Naive thymus-derived CD8-positive, alpha-beta T cell (primary cell): ENCODE measurements at places on chromosomes 4 and X.

DNA sequence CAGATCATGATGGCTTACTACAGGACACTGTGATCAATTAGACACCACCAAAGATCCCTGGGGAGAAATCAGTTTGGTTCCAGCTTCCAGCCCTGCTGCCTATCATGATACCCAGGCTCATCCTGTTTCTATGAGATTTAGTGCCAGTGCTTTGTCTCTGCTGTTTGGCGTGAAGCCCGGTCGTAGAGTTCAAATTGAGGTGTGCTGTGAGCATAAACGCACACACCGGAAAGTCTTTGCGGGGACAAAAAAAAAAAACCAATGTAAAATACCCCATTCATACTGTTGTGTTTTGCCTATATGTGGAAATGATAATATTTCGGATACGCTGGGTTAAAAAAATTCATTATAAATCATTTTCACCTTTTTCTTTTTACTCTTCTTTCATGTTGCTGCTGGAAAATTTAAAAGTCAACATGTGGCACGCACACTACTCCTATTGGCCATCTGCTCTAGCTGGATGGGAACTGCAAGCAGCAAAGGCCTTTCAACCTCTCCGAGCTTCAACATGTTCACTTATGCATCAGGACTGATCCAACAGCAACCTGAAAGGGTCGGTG lies 607 bp upstream of the DKC1 start:
- peaks cover 17% of the 10 kb centered on the region for H3K4me1 ChIP-seq
- H3K27ac ChIP-seq: peak overlapping the region; percentile 95
- DNase-seq: peak; percentile 5
- no peaks in the 10 kb centered on the region for H3K27me3 ChIP-seq
- peak overlapping the region; percentile 92 for H3K4me3 ChIP-seq

DNA sequence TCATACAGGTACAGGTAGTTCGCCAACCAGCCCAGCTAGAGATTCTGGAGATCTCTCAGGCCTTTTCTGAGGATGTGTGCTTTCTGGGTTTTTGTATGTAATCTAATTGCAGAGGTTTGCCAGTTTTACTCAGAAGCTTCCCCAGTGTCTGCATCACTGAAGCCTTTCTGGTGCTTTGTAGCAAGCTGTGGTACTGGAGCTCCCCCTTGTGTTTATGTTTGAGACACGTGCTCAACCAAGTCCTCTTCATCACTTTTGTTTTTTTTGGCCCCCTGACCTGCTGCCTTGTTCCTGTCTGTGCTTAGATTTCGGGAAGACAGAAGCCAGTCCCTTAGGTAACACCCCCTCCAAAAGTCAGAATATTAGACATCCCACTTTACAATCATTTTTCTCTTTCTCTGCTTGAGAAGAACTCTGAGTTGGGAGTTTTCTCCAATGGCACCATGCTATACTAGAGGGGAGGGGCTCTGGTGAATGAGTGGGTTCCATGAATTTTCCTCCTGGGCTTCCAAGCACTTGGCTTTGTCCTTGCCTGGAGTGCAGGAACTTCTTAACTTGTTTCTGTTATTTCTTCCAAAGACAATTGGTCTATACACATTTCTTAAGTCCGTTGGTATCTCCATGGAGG lies 128.4 kb upstream of the TBC1D9 start:
- no peak for DNase-seq
- H3K4me3 ChIP-seq: no peak overlapping the region
- H3K36me3 ChIP-seq: peaks cover 31% of the 10 kb centered on the region
- H3K27ac ChIP-seq: no peak overlapping the region
- no peaks in the 10 kb centered on the region for H3K4me1 ChIP-seq

- H3K4me3 ChIP-seq: no peak overlapping the region
- no peak for DNase-seq
- H3K27me3 ChIP-seq: no peaks in the 10 kb centered on the region
- H3K36me3 ChIP-seq: no peaks in the 10 kb centered on the region
- H3K27ac ChIP-seq: no peak overlapping the region
- H3K4me1 ChIP-seq: peaks cover 21% of the 10 kb centered on the region
Measured at GRCh38 chrX:15207994-15208393, 61.9 kb downstream of the ASB9 start.

DNA sequence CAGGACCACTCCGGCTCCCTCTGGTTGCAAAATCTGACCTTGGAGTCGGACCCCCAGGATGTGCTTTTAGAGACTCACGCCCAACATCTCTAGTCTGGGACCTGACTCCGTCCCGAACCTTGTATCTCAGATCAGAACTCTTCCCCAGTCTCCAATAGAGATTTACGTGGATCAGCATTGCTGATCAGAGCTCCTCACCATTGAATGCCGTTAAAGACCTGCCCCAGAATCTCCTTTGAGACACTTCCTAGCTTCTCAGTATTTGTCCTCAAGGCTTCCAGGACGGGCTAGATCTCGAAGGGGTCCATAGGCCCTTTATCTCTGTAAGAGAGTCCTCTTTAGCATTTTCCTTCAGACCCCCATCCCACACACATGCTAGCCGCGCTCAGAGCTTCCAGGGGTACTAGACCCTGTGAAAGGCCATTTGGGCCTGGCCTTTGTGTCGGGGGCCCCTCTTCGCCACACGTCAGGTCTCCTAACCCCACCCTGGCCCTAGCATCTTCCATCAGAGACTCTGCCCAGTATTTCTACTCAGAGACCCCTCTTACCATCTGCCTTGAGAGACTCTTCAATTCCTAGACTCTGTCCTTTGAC lies 662 bp downstream of the UBA1 start:
- DNase-seq: no peak
- H3K36me3 ChIP-seq: peaks cover 12% of the 10 kb centered on the region
- H3K27ac ChIP-seq: peak overlapping the region; percentile 99

- H3K4me3 ChIP-seq: no peak overlapping the region
- H3K36me3 ChIP-seq: no peaks in the 10 kb centered on the region
- DNase-seq: no peak
- H3K27me3 ChIP-seq: peaks cover 11% of the 10 kb centered on the region
Measured at GRCh38 chr4:5752376-5753184, 41.6 kb downstream of the EVC start.
